ENCODE measurements at places on chromosomes 7 and 10.
A peak's percentile ranks its signal among the peaks of the same experiment; 100 is the strongest.

GRCh38 chr7:153628406-153628805 is 423.8 kb upstream of the DPP6 start:
- DNase-seq: no peak

GRCh38 chr7:96826089-96826488 is 116.4 kb upstream of the SEM1 start:
- DNase-seq: no peak

GRCh38 chr7:142832417-142832816 is 22.5 kb upstream of the EPHB6 start:
- peak; percentile 67 for DNase-seq

DNA sequence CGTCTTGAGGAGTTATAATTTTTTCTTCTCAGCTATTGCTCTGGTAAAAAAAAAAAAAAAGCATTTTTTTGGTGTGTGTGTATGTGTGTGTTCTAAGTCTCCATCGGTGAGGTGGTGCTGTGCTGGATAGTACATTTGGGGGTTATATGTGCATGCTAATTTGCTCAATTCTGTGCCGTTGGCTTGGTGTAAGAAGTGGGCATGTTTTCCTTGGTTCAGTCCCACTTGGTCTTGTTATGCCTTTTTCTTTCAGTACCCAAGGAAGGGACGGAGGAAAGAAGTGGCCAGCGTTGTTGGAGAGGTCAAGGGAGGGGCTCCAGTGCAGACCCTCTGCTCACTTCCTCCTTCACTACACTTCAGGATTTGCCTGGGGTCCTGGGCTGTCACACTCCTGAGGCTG is 20.4 kb downstream of the LRMDA start:
- DNase-seq: no peak

- DNase-seq: no peak
Observed at GRCh38 chr10:126397640-126398382, 9.5 kb upstream of the ADAM12 start.

- peak; percentile 70 for DNase-seq
Observed at GRCh38 chr7:37208528-37208927, 240.1 kb downstream of the ELMO1 start.

GRCh38 chr10:4511509-4511908 is 314.5 kb upstream of the AKR1E2 start:
- DNase-seq: no peak

DNA sequence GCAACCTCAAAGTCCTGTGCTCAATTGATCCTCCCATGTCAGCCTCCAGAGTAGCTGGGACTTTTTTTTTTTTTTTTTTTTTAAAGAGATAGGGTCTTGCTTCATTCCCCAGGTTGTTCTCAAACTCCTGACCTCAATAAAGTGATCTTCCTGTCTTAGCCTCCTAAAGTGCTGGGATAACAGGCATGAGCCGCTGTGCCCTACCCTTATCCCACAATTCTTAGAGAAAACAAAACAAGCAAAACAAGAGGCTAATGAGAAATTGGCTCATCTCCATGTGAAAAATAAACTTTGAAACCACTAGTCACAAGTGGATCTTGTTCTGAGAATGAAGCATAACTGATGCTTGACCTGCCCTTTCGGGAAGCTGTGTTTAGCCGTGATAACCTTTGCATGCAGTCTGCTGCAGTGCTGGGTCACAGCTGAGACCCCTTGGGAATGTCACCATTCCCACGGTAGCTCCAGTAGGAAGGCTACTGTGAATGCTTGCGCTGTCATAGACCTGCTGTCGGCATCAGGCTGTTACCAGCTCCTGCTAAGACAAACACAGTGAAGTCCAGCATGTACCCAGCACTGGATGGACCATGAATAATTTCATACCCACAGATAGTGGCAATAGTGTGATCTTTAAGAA is 290.7 kb upstream of the KIAA1217 start:
- DNase-seq: no peak
